ENCODE measurements at places on chromosomes 7 and 10.

DNA sequence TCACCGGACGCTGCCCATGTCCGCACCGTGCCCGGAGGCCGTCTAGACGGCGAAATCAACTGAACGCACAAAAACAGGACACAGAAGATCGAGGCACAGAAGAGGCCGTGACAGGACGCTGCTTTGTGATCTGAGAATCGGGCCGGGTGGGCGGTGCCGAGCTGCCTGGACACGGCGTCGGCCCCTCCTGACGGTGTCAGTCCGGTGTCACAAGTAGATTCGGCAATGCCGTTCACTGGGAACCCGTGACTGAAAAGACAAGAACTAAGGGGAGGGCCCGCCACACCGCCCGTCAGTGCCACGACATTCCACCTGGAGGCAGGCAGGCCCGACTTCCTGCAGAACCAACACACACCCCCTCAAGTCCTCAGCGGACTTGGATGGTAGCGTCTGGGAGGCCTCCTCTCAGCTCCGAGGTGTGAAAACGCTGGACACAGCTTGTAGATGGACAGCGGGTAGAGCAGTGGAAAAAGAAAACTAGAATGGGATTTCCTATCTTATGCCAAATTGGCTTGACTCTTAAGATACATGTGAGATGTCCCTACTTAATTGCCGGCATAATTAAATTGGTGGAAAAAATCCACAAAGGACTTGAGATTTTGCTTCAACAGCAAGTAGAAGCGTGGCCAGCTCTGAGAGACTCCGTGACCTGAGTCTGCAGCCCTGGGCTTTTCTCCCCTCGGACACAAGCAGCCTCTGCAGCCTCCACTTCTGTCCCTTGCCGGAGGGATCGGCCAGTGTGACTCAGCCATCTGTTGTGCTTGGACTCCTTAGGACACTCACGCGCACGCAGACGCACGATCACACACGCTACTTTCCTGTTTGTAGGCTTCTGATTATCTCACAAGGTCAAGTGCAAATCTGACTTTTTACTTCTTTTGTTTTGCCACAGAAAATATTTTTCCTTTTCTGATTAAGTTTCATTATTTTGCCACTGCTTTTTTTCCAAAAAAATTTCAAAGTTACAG, 269.0 kb downstream of the DIP2C start:
- no peak for DNase-seq

DNA sequence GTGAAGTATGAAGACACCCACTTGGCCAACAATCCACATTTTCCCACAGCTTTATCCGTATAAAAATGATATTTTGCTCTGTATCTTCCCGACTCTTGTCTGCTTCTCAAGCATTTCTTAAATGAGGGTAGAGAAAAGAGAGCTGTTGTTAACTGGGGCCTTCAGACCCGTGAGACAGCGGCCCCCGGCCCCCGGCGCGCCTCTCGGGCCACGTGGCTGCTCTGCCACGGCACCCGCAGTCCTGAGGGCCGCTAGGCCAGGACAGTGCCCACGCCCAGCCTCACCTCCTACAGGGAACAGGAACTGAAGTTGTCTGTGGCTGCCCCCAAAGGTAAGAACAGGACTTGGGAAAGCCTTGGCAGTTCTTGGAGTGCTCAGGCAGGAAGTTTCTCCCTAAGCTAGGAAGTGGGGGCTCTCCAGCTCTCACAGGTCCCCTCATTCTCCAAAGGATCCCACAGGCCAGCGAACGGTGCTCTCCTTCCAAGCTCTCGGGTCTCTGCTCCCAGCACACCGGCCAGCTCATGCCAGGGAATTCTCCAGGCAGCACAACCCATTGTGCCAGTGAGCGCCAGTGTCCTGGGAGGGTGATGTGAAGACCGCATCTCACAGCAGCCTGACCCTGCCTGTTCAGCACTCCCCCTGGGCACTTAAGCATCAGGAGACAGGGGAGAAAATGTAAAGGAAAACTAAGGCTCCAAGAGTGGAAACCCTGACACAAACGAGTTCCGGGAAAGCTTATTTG, 230.3 kb upstream of the PFKP start:
- no peak for DNase-seq

DNA sequence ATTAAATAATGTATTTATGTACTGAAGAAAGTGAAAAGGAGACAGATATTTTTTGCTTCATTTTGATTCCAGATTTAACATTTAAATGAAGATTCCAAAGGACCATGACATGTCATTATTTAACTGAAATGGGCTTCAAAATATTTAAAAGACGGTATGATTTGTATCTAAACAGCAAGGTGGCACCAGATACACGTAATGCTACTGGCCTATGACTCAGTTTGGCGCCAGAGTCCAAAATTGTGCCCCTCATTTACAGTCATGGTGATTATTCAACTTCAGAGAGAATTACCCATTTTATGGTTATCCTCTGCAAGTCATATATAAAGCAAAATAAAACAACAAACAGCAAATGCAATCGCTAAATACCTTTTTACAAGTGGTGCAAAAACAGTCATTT, 94.5 kb downstream of the ETV1 start:
- DNase-seq = no peak

DNA sequence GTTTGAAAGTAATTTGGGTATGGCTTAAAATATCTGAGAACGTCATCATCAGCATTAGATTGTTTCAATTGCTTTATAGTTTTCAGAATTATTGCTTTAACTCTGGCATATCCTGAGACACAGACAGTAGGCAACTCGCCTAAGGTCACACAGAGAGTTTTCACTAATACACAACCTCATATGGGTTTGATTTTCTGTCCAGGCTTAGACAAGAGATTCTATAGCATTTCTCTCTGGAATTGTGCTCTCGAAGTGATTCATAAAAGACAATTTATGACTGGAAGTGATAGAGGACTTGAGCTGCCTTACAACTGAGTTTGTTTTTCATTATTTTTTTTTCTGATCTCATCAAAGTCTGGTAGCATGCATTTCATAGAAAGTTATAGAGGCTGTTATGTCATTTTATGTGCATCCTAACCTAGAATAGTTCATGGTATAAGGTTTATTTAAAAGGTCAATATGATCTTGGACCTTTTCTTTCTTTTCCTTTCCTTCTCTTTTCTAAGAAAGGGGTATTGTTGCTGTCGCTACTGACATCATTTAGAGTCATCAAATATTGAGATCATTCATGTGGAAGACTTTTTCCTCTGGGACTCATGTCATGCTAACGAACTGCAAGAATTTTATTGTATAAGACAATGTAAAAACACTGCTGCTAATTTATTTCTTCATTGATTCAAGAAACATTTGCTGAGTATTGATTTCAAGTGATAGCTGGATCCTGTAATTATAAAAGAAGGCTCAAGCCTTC, 278.2 kb downstream of the PLXDC2 start:
- DNase-seq = no peak

DNA sequence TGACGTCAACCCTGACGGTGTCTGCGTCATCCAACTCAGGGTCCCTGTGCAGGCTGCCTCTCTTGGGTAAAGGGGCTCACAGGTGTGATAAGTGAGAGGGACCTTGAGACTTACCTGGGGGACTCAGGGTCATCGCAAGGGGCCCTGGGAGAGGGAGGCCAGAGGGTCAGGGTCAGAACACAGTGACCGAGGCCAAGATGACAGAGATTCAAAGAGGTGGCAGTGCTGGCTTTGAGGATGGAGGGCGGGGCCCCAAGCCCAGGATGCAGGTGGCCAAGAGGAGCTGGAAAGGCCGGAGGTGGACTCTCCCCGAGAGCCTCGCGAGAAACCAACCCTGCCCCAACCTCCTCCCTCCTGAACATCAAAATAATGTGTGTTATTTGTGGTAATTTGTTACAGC, 165.2 kb upstream of the PPP2R2D start:
- DNase-seq = no peak

DNA sequence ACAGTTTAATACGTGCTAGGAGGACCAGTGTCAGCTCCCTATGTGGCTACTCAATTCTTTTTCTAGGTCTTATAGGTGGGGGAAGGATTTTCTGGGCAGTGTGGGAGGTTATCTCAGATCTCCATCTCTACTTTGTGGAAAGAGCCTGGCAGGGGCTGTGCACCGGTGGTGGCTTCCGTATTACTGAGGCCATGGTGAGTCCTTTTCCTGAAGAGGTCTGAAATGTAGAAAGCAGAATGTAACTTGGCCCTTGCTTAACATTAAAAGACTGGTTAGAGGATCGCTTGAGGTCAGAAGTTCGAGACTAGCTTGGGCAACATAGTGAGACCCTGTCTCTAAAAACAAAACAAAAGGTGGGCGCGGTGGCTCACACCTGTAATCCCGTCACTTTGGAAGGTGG, 2.7 kb upstream of the TPST1 start:
- DNase-seq = no peak

DNA sequence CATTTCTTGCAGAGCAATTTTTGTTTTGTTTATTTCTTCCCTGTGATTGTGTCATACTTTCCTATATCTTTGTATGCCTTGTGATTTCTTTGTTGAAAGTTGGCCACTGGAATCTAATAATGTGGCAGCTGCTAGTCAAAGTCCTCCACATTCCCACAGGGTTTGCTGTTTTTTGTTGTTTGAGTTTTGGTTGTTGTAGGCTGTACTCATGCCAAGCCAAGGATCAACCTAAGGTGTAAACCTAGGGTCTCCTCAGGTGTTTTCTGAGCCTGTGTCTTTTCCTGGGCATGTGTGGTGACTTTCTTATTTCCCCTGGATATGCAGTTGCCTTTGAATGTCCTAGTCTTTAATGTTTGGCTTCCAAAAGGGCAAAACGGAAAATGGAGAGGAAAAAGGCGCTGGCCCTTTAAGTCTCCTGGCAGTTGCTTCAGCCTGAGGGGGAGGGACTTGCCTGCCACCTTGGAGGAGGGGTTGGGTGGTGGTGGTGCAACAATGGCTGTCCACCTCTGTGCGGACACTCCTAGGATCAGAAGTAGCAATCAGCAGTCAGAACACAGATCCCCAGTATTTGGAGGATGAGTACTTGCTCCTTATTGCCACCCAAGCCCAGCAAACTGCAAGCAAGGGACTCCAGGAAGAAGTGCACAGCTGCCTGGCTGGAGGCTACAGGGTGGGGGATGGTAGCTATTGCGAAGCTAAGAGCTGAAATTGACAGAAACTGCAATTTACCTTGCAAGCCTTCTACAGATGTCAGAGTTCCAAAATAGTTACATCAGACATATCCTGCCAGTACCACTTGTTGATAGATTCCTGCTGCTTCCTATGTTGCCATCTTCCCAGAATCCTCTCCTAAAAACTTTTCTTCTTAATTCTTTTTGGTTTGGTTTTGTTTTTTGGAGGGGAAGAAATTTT, 5.6 kb upstream of the ZNF518A start:
- no peak for DNase-seq

DNA sequence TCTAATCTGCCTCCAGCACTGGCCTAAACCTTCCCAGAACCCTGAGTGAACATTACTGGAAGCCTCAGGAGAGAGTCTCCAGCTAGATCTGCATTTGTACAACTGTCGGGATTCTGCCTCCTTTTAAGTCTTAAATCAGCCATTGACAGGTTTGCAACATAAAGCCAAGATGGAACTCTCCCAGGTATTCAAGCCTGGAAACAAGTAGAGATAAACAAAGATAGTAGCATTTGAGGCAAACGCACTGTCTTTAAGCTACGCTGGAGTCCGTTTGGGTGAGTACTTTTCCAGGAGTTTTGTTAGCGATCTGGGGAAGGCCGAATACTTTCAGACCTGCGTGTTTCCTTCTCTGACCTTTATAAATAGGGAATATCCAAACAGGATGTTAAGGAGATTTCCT, 317.2 kb upstream of the FZD8 start:
- no peak for DNase-seq

- no peak for DNase-seq
These were observed 1053.2 kb downstream of the REEP3 start for GRCh38 chr10:64574371-64574770.

DNA sequence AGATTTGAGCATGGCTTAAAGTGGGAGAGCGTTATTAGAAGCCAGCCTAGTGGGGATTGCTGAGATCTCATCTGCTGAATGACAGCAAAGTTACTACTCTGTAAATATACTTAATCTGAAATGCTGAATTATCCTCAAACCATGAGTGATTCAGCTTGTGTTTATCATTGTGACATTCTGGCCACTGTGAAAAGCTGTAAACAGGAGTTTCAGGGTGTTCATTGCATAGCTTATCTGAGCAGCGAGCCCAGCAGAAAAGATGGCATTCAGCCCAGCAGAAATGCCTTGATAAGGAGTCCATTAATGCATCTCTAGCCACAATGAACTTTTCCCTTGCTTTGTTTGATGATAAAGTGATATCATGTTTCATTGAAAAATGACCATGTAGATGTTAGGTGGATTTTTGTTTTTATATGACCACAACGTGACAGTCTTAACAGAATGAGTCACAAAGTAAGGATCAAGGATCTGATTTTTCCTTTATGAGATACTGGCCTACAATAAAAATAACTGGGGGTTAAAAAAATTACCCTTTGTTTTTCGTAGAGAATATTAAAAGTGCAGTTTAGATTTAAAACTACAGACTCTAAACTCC, 7.8 kb downstream of the TES start:
- DNase-seq = no peak

- DNase-seq = no peak
These were observed 106.8 kb upstream of the APBB1IP start for GRCh38 chr10:26331371-26331770.

DNA sequence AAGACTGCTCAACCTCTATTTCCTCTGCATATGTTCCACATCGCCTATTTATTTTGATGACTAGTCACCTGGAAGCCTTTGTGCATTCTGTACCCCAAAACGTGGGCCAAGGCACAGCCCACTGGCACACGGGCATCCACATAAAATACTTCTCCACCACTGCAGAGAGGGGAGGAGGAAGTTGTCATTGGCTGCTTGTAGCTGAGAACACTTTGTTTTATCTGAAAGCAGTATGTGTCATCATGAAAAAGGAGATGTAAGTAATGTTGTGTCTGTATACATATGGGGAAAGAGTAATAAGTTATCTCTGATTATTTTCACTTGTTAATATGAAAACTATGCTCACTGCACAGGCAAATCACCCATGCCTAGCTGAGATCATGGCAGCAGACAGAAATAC, 48.2 kb upstream of the AMPH start:
- no peak for DNase-seq

GRCh38 chr10:111211706-111212105, 134.9 kb downstream of the ADRA2A start:
- DNase-seq = no peak

DNA sequence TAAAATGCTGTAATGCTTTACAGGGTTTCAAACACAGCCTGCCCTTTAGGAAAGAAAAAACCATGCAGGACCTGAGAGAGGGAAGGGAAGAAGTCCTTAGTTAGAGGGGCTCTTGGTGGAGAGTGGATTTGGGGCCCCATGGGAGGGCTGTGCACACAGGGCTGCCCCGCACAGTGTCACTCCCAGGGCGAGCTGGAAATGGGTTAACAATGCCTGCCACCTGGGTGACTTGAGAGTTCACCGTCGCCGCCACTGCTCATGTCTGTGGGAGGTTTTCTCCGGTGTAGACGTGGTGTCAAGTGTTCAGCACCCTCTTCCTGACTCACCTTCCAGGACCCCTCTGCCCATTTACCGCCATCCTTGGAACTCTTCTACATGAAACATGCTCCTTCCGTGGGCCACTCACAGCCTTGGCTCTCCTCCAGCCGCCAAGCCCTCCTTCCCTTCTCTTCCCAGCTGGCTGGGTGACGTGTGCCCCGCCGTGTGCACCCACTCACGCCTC, 686.4 kb downstream of the SDK1 start:
- DNase-seq = no peak

GRCh38 chr10:17216217-17216900, 11.7 kb upstream of the VIM start:
- no peak for DNase-seq
